Stimulated activated CD8-positive, alpha-beta memory T cell treated with anti-CD3 and anti-CD28 coated beads, Interleukin-15, amount 100 ng/mL, for 48 hours (primary cell): ENCODE measurements at places on chromosomes 1 and 21.

GRCh38 chr1:89878256-89878655 lies 57.4 kb downstream of the LRRC8D start:
- no peak for DNase-seq

GRCh38 chr1:81044708-81045107 lies 756.0 kb upstream of the ADGRL2 start:
- DNase-seq = no peak

GRCh38 chr1:187716160-187716559 lies 887.4 kb downstream of the PLA2G4A start:
- DNase-seq = no peak

DNA sequence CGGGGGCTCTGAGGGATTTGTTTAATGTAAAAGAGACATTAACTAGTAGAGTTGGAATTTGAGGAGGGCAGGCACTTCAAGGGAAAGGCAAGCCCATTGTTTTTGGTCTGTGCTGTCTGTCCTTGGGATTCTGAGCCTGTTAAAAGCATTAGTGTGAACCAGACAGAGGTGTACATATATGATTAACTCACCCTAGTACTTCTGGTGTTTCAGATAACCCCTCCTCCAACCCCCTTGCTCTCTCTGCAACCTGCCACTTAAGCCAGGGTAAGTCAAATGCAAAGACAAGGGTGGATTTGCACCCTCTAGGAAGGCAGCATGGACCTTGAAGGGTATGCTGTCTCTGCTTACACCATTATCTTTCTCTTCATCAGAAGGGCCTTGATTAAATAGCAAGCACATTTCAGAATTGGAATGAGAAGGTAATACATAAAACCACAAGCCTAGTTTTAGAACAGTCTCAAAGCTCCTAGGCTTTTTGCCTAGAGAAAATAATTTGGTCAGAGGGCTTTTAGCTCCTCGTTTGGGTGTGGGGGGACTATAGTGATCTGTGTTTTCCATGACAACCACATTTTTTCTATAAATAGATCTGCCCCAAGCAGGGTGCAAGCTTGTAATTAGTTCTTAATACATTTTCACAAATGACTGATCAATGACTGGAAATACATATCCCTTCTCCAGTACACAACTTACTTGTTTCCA lies 120.7 kb upstream of the SGIP1 start:
- DNase-seq = no peak
